ENCODE measurements at places on chromosomes 1 and 21. TPM values are rescaled to one million over a fixed set of nuclear protein-coding genes. Genes with fewer than 3 reads are reported as not detected.

NECTIN4 gene
- total RNA-seq: 0.33 TPM

GBP6 gene
- under 0.01 TPM for total RNA-seq

FGR gene
- not detected for total RNA-seq

TAS1R3 gene
- 0.26 TPM for total RNA-seq

OLIG2 gene
- total RNA-seq: not detected

MYOM3 gene
- total RNA-seq: not detected

ST6GALNAC5 gene
- 1.3 TPM for total RNA-seq

TTLL7 gene
- 9.8 TPM for total RNA-seq

CFHR4 gene
- not detected for total RNA-seq
